ENCODE measurements at places on chromosomes 4 and X. TPM values are rescaled to one million over a fixed set of nuclear protein-coding genes. Genes with fewer than 3 reads are reported as not detected.

ZRSR2 gene
- 5.1 TPM for polyA plus RNA-seq

XAGE1B gene
- polyA plus RNA-seq, result not detected

KDR gene
- polyA plus RNA-seq, result not detected

- DNase-seq, result no peak
Measured at GRCh38 chr4:121822796-121823504, 733 bp downstream of the CCNA2 start.

- DNase-seq, result no peak
Measured at GRCh38 chrX:152917656-152918579, 20.1 kb downstream of the ZNF185 start.

DNA sequence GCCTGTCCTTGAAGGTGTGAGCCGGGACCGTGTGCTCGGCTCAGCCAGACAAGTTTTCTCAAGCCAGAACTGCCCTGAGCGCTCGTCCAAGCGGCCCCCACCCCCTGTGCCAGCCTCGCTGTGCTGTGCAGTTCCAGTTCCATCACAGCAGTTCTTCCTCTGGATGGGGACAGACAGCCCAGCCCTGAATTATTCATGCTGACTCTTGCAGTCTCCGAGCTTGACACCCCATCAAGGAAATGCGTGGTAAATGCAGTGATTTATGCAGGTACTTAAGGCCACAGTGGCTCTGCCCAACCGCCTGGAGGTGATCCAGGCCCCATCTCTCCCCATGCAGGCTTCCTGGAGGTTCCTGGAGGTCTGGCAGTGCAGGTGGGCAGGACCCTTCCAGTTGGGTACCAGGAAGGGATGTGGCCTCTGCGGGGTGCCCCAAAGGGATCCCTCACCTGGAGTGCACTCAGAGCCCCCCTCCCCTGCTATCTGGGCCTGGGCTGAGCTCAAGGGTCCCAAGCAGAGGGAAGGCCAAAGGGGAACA lies 44.8 kb upstream of the HMX1 start:
- no peak for DNase-seq

GRCh38 chrX:150773634-150774033 lies 80.4 kb downstream of the MTMR1 start:
- DNase-seq, result no peak

DNA sequence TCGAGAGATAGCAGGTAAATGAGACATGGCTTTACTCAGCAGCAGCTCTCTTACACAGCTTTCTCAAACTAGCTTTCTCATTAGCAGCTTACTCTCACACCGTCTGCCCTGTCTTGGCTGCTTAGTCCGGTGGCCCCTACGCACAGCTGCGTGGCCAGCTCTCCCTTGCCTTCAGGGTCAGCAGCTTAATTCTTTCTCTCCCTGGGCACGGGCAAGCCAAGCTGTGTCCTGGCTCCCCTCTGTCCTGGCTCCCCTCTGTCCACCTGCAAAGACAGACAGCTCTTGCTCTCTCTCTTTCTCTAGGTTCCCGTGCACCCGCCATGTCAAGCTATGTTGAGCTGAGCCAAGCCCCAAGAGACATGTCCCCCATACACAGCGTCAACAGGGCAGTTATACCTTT lies 39.4 kb downstream of the ZNF185 start:
- no peak for DNase-seq

GRCh38 chr4:109798866-109799265 lies 2.9 kb downstream of the CFI start:
- no peak for DNase-seq

DNA sequence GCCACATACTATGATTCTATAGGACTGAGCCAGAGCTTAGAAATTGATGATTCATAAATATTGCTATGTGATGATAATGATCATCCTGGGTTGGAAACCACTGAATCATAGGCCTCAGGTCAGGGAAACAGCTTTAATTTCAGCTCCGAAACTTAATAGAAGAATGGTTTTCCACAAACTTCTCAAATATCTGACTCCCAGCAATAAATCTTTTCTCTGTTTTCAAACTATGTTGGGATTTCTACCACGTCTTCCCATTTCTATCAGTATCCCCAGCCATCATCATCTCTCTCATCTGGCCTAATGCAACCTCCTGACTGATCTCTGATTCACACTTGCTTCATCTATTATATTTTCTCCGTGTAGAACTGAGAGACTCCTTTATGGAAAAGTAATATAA lies 521.8 kb upstream of the AGA start:
- DNase-seq, result no peak

DNA sequence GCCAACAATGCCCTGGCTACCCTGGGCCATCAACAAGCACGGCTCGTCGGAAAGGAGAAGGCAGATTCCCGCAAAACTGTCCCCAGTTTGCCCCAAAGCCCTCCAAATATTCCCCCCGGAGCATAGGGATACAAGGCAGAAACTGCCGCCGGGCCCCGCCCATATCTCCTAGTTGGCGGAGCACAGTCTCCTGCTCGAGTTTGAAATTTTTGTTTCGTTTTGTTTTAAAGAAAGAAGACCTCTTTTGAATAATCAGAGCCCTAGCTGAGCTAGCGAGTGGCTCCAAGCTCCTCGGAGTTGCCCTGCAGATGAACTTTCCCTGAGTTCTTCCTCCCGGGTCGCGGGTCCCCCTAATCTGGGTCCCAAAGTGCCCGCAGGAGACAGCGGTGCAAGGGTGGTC lies 138.1 kb upstream of the ZIC3 start:
- no peak for DNase-seq

- DNase-seq, result no peak
Measured at GRCh38 chrX:42247241-42247640, 323.9 kb upstream of the CASK start.

DNA sequence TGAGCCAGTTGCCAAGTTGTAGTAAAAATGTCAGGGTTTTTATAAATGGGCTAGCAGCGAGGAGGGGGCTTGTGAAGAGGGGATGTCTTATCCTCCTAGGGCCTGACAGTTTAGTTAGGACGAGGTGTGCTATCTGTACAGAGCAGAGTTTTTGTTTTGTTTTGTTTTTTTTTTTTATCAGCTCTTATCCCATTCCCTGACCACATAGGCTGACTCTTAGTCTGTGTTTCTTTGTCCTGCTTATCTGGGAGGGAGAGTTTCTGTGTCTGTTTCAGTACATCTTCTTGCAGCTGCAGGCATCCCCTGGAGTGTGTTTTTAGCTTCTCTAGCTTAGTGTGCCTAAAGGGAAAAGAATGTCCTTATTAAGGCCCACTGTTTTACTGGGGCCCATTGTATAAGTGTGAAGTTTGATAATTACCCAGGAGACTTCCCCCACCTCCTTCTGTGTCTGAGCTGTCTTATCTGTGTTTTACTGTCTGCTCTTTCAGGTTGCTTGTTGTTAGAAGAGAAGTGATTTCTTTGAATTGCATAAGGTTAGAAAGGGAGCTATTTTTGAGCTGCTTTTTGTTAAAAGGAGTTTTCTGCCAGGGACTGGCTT lies 32.0 kb downstream of the PAGE2 start:
- no peak for DNase-seq
